A549 treated with CORT108297 at 1 μM for 4 hours (cell line): ENCODE measurements at places on chromosomes 16 and 17. TPM values are rescaled to one million over a fixed set of nuclear protein-coding genes. Genes with fewer than 3 reads are reported as not detected.

TSPOAP1 gene
- not detected in 5 replicates for total RNA-seq

PAQR4 gene
- total RNA-seq: 29.3 to 49.0 TPM (median 45.3 TPM) in 5 replicates

CCDC200 gene
- total RNA-seq: not detected in 5 replicates

SMPD3 gene
- total RNA-seq: 0.10 to 0.31 TPM (median 0.14 TPM) in 5 replicates

LGALS9 gene
- total RNA-seq: 0.86 to 1.5 TPM (median 1.4 TPM) in 5 replicates

KRTAP9-4 gene
- total RNA-seq: not detected in 5 replicates

KRT13 gene
- 0.10 to 0.40 TPM (median 0.11 TPM) in 5 replicates for total RNA-seq

HCRT gene
- total RNA-seq: 0.23 to 0.29 TPM (median 0.24 TPM) in 4 of 5 replicates, not detected in the other
